ENCODE measurements at places on chromosomes 4 and X.

GRCh38 chrX:54325077-54325476, 32.8 kb downstream of the WNK3 start:
- DNase-seq = no peak

DNA sequence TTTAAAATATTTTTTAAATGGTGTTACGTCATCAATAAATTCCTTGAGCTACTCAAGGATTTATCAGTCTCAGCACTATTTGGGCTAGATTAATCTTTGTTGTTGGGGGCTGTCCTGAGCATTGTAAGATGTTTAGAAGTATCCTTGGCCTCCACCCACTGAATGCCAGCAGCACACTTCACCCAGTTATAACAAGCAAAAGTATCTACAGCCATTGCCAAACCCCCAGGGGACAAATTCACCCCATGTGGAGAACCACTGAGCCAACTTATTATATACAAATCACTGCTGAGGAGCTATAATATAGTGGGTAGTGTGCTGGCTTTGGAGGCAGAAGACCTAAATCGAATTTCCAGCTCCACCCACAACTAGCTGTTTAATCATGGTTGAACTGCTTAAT, 58.3 kb downstream of the ATP10D start:
- DNase-seq = no peak

DNA sequence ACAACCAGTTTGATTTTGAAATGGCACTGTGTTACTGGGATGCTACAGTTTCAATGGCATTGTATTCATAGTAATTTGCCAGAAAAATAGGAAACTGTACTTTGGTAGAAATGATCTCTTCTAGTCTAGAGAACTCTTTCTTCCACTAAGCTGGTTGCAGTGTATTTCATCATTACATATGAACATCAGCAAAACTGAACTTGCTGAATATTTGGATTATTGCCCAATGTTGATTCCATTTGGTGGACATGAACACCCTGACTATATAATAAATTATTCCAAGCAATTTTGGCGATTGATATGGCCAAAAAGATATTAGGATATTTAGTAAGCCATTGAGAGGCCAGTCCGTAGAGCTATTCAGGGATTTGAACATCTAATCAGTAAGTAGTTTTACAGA, 191.8 kb upstream of the CXorf66 start:
- DNase-seq = no peak

- DNase-seq = peak; percentile 78
Observed at GRCh38 chrX:35919536-35920309, at the start of gene CFAP47. Gene CFAP47, plus strand, starts transcription at chrX:35919734. Its CDS starts 66 bp downstream, at chrX:35919800.

- DNase-seq = no peak
Observed at GRCh38 chr4:71266090-71266794, 72.6 kb upstream of the SLC4A4 start.

- DNase-seq = no peak
Observed at GRCh38 chrX:45233531-45233930, 32.9 kb upstream of the DIPK2B start.

All from kidney (tissue), 22 donors.